ENCODE measurements at places on chromosomes 6 and 20.

DNA sequence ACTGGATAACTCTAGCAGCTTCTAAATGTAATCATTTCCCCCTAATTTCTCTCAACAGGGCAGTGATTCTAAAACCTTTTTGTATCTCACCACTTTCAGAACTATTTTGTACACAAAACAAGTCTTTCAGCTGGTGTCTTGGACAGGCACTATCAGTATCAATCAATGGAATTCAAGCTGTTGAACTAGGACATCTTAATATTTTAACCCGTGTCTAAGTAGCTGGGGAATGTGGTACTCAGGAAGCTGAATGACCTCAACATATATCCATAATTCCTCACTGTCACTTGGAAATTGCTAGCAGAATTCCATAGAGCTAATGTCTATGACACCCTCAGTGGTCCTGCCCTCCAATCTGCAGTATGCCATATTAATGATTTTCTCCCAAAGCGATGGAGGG is 24.5 kb downstream of the ADAT2 start:
- no peak for DNase-seq

GRCh38 chr6:44051515-44051914 is 75.7 kb downstream of the MRPL14 start:
- no peak for DNase-seq

DNA sequence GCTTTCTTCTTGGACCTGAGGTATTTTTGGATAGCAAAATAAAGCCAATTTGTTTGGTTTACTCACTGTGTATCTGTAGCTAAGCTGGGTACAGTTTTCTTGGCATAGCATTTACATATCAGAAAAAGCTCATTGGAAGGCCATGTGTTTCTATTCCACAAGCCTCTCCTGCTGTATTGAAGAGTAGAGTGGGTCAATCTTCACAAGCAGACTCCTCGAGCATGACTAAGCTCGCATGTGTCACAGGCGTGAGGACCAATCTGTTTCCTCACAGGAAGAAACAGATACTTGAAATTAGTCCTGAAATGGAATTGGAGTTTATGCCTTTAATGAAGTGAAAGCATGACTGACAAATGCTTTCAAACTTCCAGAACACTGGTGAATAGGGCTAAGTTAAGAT is 1279.0 kb upstream of the MAP3K7 start:
- no peak for DNase-seq

- no peak for DNase-seq
These were observed 208.3 kb downstream of the PTPRK start for GRCh38 chr6:128311944-128312570.

GRCh38 chr20:6715401-6715941 is 52.0 kb upstream of the BMP2 start:
- no peak for DNase-seq

GRCh38 chr6:154404791-154405400 is 48.3 kb upstream of the IPCEF1 start:
- DNase-seq: no peak

DNA sequence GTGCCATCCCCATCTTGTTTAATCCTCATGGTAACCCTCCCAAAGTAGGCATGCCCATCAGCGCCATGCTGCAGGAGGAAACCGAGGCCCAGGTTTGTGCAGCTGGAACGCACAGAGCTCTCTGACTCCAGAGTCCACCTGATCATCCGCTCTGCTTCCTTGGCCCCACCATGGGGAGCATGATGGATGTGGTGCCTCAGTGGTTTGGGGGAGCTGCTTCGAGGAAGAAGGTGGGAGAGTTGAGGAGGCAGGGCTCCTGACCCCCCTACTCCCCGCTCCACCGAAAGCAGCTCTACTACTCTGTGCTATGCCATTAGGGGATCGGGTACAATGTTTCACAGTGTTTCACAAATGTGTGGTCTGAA is 52.2 kb downstream of the TGM2 start:
- DNase-seq: no peak

GRCh38 chr20:4697189-4697830 is 24.4 kb upstream of the PRND start:
- DNase-seq: no peak

DNA sequence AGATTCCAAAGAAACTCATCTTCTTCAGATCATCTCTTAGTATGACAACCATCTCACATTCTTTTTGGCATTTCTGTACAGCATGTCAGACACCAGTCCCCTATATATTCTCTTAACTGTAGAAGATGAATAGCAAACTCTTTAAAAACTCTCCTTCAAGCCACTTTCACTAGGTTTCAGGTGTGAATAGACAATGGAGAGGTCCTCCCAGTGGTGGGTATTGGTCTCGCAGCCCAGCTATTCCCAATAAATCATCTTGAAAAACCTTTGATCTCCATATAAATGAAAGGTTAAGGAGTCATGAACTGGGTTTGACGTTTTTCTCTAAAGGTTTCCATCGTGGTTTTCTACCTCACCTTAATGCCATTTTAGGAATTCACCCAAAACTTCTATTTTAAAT is 180.0 kb downstream of the GJA1 start:
- DNase-seq: no peak

DNA sequence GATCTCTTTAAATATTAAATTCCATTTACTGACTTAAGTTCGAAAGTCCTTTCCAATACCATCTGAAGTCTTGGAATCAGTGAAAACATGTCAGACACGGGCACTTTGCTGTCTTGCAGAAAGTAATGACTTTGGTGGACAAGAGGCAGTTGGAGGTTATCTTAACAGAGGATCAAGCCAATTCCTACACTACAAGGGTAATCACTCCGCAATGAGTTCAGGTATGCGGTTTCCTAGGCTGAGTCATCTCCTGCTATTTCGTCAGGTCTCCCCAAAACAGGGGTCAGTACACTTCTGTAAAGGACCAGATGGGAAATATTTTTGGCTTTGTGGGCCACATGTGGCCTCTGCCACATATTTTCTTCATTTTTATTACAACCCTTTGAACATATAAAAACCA is 656.6 kb downstream of the KIF16B start:
- no peak for DNase-seq

DNA sequence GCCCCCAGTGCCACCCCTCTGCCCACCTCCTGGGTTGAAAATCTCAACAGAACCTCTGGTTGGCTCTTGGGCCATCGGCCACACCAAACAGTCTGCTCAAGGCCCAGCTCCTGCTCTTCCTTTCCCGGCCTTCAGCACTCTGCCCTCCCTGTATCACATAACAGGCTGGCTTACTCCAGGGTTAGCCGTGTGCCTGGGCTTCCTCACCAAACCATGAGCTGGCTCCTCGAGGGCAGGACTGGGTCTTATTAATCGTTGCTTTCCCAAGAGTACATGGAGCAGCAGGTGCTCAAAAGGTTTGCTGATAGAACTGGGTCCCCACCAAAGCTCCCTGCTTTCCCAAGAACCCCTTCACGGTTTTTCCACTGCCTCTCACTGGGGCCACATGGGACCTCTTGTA is 12.7 kb upstream of the FAM83C start:
- no peak for DNase-seq

GRCh38 chr6:131001945-131002660 is 60.9 kb downstream of the EPB41L2 start:
- DNase-seq: no peak

GRCh38 chr6:6005051-6006005 is 1.4 kb downstream of the NRN1 start:
- DNase-seq: no peak

- DNase-seq: no peak
These were observed 141.0 kb downstream of the OR2B2 start for GRCh38 chr6:27771235-27771634.

- no peak for DNase-seq
These were observed 158.1 kb upstream of the ZNF217 start for GRCh38 chr20:53751620-53752318.

DNA sequence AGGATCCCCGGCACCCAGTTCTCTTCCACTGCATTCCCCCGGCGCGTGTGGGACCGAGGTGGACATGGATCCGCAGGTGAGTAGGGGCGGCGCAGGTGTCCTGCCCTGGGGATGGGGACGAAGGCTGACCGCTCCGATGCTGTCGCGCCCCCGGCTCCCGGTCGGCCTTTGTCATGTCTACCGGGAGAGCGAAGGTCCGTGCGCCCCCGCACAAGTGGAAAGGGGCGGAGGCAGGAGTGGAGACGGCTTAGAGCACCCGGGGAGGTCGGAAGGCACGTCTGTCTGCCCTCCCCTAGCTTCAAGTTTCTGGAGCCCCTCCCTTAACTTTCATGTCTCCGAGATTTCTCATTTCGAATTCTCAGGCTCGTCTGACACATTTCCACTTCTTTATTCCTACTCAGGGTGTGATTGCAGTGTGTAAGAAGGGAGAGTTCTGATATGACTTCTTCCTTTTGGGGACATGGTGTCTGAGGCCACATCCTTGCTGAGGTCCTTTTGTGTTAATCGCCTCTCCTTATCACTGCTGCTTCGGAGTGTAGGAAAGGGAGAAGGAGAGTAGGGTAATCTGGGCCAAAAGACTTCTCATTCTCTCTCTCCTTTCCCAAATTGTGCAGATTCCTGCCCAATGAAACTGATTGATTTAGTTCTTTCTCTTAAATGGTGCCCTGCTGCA is 435 bp downstream of the KIFC1 start:
- no peak for DNase-seq

DNA sequence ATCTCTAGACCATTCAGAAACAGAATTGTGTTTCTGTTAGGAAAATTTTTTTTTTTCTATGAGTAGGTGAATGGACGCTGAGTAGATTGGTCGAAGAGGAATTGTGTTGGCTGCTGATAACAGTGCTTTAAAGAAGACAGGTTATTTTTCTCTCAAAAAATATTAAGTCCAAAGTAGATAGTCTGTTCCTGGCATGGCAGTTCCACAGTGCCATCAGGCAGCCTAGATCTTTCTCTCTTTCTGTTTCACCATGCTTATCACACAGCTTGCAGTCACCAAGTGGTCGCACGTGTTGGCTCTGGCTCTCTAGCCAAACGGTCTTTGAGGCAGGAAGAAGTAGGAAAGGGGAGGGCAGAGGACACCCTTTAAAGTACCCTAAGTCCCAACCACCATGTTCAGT is 22.4 kb upstream of the SERINC3 start:
- DNase-seq: no peak

GRCh38 chr6:131955876-131956275 is 4.7 kb upstream of the CCN2 start:
- no peak for DNase-seq

DNA sequence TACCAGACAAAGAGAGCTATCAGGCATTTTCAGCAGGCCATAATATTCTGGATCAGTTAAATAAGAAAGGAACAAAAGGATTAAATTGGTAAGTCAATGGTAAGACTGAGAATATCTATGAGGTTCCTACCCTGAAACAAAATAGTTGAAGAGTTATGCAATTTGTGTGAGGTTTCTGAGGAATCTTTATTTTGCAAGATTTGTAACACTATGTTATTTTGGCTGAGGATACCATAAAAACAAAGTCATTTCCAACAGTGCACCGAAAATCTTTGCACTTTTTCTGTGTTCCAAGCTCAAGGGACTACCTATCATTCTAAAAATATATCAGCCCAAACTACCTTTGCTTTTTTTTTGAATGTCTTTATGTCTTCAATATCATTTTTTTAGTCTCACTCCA is 383.3 kb upstream of the CITED2 start:
- no peak for DNase-seq

DNA sequence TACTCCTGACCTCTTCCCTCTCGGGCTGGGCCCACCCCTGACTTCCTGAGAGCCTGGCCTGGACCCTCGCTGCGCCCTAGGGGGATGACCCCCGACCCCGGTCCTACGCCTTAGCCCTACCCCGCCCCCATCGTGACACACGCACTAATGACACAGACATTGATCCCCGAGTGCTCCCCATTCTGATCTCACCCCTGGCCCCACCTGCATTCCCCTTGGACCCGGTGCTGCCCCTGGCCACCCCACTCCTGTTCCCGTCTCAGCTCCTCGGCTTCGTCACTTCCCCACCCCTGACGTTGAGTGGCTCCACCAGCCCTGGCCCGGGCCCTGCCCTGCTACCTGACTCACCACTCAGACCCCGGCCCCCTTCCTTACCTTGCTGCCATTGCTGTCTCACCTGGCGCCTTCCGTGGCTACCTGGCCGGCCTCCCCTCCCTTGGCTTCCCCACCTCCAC is 12.1 kb downstream of the RBCK1 start:
- peak; percentile 29 for DNase-seq

DNA sequence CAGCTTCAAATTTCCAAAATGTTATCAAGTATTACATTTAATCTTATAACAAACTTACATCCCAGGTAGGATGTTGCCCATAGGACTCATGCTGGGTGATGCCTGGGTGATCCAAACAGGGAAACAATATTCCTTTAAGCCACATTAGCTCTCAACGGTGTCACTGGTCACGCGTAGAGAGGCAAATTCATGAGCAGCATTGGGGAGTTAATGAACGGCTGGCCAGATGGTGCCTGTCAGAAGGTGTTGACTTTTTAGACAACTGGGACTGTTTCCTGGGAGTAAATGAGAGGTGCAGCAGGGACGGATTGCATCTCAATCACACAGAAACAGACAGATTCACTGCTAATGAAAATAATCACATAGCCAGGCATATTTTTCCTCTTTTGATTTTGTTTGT is 83.3 kb upstream of the ID4 start:
- DNase-seq: no peak

DNA sequence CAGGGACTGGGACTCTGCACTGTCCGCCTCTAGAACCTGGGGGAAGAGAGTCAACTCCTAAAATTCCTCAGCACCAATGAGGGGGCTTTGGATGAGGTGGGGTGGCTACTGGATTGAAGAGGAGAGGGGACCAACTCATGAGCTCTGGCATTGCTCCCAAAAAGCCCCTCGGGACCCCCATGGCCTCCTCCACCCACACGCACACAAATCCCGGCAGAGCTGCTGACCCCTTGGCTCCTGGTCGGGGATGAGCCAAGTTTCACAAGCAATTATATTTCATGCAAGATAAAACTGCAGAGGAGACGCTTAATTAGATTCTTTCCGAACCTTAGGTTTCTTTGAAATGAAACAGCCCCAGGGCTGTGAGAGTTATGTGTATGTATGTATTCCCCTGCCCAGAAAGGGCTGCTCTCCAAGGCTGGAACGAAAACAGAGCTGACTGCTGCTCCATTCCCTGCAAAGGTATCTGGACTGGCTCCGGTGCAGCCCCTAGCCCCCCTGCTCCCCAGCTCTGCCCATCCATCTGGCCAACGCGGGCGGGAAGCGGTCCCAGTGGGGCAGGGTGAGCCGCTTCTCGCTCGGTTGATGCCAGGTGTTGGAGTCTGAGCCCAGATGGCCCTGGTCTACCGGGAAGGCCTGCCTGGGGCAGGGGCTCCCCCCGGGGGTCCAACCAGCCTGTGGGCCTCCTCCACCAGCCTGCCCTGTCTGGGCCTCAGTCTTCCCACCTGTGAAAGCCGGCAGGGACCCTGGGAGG is 46.8 kb upstream of the STX16 start:
- DNase-seq: peak; percentile 42

- DNase-seq: no peak
These were observed 4.8 kb downstream of the PPP1R10 start for GRCh38 chr6:30612213-30612612.
